ENCODE measurements at places on chromosomes 2 and 18.

- DNase-seq, result no peak
These were observed 29.9 kb downstream of the CHCHD5 start for GRCh38 chr2:112614201-112614840.

- DNase-seq, result no peak
These were observed 13.4 kb downstream of the NOP58 start for GRCh38 chr2:202278944-202279343.

DNA sequence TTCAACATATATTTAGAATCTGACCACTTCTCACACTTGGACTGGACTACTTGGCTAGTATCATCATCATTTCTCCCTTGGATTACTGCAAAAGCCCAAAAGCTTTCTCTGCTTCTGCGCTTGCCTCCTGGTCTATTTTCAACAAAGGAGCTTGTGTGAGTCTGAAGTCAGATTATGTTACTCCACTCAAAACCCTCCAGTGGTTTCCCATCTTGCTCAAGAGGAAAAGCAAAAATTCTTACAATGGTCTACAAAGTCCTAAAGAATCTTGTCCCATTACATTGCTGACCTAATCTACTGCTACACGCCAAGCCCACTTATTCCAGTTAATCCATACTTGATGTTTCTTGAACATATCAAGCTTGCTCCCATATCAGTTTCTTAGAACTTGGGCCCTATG, 9.6 kb downstream of the PREPL start:
- DNase-seq, result no peak

DNA sequence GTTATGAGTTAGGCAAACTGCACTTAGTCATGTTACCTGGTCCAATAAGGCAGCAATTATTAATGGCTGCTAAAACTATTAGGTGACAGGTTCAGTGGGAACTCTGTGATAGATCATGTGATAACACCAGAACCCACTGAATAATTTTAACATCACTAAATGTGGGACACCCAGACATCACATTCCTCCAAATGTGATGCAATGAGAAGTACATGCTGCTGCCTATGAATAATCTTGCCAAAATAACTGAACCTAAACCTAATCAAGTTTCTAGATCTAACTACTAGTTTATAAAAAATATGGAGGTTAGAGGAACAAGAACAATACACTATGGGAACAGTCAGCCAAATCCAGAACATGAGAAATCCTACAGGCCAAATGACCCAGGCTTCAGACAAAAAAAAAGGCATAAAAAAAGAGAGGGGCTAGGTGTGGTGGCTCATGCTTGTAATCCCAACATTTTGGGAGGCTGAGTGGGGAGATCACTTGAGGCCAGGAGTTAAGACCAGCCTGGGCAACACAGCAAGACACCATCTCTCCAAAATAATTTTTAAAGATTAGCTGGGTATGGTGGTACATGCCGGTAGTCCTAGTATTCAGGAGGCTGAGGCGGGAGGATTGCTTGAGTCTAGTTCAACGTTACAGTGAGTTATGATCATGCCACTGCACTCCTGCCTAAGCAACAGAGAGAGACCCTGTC, 7.0 kb upstream of the ACTR2 start:
- DNase-seq, result no peak

DNA sequence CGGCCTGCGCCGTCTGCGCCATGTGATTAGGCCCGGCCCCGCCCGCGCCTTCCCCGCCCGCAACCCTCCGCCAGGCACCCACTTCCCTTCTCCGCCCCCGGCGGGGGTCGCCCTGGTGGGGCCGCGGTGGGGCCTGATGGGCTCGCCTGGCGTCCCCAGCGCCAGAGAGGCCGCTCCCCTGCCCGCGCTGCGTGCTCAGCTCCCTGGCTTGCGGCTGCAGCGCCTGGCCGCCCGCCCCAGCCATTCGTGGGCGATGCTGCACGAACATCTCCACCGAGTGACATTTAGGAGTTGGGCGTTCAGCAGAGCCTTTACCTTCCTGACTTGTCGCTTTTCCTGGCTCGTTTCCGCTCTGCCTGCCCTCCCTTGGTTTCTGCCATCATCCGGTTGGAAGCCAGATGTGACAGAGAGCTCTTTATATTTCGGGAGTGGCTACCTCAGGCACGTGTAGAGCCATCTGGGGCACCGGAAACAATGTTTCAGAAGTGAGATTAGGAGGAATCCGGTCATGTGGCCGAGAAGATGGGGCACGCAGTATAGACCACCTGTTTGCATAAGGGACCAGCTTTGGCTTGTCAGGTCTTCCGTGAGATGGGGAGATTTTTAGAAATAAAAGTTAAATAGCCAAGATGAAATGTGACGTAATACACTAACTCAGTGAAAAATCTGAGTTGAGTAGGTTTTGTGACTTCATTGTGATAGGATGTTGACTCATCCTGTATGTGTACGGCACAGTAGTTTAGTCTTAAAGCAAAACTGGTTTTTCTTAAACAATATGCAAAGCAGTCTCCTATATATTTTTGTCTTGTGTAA, 1.2 kb downstream of the GLS start:
- DNase-seq, result peak; percentile 8

DNA sequence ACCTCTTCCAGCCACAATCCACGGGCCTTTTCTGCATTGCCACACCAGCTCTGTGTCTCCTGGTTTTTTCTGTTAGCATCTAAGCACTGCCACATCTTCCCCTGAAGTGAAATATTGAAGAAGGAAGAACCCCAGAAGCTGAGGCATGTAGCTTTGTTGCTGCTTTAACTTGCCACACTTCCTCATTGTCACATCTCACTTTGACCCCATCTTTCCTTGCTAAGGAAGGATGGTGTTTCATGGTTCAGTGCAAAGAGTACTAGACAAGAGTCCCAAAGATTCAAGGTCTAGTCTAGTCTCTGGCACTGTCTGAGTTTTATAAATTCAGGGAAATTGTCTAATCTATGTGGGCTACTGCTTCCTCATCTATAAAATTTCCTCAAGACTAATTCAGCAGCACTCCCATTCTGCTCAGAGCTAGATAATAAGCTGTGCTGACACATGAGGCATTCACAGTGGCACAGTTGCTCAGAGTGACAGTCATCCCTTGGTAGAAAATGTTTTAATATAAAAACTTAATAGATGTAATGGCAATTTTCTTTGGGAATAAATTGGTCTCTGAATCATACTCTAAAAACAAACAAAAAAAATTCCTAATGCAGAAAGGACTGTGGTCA, 483.0 kb upstream of the ID2 start:
- DNase-seq, result no peak

- no peak for DNase-seq
These were observed 438.2 kb downstream of the MEIS1 start for GRCh38 chr2:66872986-66873754.

DNA sequence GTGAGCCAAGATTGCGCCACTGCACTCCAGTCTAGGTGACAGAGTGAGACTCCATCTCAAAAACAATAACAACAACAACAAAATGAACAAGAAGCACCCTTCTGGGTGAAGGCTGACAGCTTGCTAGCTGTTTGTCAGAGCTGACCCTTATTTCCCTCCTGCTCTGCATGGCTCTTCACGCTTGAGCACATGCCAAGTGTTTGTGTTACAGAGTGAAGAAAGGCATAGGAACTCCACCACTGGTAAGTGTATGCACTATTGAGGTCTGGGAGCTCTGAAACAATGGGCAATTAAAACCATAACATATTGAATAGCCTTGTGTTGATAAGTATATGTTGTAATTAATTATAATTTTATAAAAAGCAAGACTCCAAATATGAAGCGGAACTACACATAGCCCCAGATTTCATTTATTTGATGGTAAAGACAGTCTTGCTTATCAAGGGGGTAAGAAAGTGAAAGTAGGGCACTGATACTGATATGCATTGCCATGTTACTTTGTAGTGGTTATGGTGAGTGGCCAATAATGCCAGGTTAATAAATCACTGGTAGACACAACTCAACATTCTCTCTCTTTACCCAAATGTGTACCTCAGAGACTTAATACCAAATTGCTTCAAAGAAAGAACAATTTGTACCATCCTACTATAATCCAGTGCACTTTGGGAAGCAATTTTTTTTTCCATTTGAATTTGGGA, 163.4 kb downstream of the VWC2L start:
- DNase-seq, result no peak

GRCh38 chr2:6535572-6535971, 330.1 kb downstream of the CMPK2 start:
- no peak for DNase-seq
